Central memory CD4-positive, alpha-beta T cell (primary cell): ENCODE measurements at places on chromosomes 1 and 21.

DNA sequence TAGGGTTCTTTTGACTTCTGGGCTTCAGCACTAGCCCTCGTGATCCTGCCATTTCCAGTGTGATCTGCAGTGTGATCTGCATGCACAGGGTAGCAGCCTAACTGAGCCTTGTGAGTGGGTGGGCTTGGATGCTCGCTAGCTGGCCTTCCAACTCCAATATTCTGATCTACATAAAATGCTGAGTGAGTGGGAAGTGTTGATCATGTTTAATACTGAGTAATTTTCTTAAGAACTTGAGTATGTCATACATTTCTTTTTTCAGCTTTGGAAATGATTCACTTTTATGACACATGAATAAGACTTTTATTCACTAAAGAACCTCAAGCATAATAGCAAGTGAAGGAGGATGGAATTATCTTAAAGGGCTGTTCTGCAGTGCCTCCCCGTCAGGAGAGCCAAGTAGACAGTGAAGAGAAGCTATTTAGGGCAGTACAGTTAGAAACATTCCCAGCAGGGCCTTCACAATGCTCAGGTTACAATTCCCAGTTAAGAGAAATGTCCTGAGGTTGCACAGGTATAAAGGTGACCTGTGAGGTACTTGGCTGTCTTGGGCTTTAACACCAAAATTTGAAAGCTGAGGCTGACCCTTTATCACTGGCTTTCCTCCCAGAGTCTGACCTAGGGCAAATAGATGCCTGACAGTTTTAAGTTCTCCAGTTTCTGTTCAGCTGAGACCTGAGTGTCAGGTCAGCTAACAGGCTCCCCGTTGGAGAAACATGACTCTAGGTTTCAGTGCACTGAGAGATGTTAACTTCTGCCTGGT lies 29.1 kb upstream of the LRRC8C start:
- DNase-seq: no peak

GRCh38 chr1:56223968-56224367 lies 355.4 kb downstream of the PLPP3 start:
- DNase-seq: no peak

- DNase-seq: no peak
Measured at GRCh38 chr1:94772230-94772641, 47.9 kb upstream of the SLC44A3 start.

- no peak for DNase-seq
Measured at GRCh38 chr1:153384958-153385580, 5.8 kb downstream of the S100A8 start.

GRCh38 chr1:203349773-203350524 lies 973 bp downstream of the FMOD start:
- no peak for DNase-seq

DNA sequence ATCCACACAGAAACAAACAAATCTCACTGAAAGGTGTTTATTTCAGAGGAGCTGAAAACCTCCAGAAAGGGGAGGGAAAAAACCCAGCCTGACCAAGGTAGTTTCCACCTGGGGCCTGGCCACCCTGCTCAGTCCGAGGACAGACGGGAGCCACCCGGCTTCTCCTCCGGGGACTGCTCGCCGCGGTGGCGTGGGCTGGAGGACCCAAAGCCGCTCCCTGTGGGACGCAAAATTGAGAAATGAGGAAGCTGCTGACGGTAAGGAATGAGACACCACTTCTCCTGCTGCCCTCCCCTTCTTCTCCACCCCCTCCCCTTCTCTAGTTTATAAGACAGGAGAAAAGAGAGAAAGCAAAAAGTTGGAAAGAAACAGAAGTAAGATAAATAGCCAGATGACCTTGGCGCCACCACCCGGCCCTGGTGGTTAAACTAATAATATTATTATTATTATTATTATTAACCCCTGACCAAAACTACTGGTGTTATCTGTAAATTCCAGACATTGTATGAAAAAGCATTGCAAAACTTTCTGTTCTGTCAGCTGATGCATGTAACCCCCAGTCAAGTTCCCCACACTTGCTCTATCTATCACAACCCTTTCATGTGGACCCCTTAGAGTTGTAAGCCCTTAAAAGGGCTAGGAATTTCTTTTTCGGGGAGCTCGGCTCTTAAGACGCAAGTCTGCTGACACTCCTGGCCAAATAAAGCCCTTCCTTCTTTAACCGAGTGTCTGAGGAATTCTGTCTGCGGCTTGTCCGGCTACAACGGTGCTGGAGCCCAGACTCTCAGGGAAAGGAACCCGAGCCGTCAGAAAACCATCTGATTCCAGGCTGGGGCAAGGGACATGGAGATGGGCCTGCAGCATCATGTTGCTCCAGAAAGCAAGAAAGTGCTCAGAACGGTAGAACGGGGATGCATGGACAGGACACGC lies 12.5 kb downstream of the ITGB2 start:
- no peak for DNase-seq
